Left renal cortex interstitium (tissue), 4 donors: ENCODE measurements at places on chromosomes 16 and 17.

GRCh38 chr17:319266-319665, 33.3 kb downstream of the RPH3AL start:
- no peak for DNase-seq

GRCh38 chr17:75816693-75817092, 27.5 kb downstream of the UNC13D start:
- no peak for DNase-seq

DNA sequence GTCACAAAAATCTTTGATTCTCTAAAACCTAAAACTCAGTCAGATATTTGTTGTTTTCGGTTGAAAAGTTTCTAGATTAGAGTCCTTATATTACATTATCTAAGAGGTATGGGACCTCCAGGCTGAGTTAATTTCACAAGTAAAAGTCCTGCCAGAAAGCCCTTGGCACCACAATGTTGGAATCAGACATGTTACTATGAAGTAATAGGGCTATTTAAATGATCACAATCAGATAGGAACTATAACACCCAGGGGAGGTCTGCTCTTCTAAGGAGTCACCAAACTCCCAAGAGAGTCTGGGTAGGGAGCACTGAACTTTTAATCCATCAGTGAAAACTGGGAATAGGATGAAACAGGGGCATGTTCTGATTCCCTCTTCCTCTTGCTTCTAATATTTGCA, 54.2 kb downstream of the WIPI1 start:
- DNase-seq: no peak

- DNase-seq: no peak
Measured at GRCh38 chr16:48008011-48008525, 147.7 kb downstream of the ABCC12 start.

- no peak for DNase-seq
Measured at GRCh38 chr17:10724546-10725195, 5.2 kb downstream of the TMEM220 start.

- no peak for DNase-seq
Measured at GRCh38 chr16:11470676-11471415, 115.9 kb downstream of the LITAF start.

DNA sequence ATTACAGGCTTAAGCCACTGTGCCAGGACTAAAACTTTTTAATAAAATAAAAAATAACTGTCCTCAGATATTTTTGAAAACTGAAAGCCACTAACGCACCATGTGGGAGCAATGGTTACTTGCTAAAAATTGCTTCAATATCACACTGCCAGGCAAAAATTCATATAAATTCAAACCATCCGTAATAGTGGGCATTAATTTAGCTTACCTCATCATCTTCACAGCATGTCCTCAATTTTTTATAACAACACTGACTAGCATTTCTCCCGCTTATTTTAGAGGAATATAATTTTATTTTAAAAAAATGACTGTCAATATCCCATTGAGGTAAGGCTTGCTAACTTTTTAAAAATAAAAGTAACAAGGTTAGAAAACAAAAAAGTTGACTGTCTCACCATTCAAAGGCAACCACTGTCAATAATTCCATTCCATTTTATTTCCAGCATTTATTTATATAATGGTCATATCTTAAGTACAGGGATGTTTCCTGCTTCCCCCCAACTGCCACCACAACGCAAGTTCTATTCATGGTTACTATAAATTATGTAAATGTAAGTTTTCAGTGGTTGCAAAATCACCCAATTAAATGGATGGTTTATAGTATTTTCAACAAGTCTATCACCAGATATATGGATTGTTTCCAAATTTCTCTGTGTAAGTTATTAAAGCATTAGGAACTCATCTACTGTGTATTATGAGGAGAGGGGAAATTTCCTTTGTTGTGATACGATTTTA, 25.4 kb downstream of the GSPT1 start:
- no peak for DNase-seq

DNA sequence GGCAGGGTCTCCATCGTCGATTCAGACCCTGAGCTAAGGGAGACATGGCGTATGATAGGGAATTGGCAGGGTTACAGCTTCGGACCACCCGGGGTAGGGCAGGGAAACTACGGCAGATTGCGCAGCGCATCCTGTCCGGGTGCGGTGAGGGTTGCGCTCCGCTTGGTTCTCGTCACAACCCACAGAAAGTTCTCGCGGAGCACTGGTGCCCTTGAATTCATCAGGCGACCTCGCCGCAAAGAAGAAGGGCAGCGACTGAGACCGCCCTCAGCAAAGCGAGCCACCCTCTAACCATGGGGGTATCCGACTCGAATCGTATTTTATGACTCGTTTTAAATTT, 1.2 kb downstream of the HS3ST3B1 start:
- DNase-seq: no peak
